ENCODE measurements at places on chromosomes 3 and 15.

DNA sequence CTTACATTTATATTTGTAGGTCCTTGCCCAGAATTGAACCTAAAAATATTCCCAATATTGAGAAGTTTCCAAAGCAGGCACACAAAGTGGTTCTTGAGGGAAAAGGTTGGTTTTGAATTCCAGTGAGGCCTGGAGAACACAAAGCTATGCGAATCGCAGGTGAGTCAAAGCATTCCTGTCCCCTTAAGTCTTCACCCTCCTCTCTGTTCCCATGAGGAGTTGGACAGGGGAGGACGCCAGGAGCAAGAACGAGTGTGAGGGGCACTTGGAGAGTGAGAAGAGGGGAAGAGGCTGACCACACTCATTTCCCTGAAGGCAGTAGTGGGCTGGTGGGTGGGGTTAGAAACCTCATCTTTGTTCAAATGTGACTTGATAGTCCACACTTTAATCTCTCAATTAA, 185.8 kb upstream of the EOMES start:
- DNase-seq = no peak

GRCh38 chr3:54797111-54797510, 130.7 kb downstream of the LRTM1 start:
- no peak for DNase-seq

- peak; percentile 71 for DNase-seq
These were observed 4.3 kb downstream of the RNU6-1 start for GRCh38 chr15:67835297-67836133.

- no peak for DNase-seq
These were observed 4.8 kb downstream of the GNB4 start for GRCh38 chr3:179446501-179446900.

DNA sequence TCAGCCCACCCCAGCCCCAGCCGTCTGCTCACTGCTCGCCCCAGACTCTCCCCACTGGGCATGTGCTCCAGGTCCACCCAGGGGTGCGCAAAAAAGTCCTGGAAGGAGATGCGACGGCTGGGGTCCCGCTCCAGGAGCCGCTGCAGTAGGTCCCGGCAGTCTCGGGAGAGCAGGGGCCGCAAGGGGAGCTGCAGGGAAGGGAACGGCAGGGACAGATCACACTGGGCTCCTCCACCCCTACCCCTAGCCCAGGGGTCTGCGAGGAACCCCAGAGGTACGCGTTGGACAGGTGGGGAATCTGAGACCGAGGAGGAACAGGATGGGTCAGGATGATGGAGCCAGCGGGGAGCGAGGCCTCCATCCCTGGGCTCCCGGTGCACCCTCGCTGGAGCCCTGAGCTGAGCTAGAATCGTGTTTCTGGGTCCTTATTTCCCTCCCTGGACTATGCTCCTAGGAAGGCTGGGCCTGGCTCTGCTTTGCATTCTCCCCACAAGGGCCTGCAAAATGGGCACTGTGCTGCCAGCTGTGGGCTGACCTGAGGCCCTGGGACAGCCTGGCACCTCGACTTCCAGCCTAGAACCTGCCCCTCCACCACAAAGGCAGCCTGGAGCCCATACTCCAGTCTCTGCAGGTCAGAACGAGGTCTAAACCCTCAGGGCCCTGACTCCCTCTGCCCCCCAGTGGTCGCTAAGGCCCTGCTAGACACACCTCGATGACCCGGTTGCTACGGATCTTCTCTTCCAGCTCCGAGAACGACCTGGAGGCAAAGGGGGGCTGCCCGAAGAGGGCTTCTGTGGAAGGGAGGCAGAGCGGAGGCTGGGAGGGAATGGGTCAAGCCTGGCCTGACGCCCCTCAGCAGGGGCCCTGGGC, 3.2 kb downstream of the ULK3 start:
- DNase-seq = peak; percentile 66

All from RWPE2 (cell line).